NCI-H526 (cell line): ENCODE measurements at places on chromosomes 11 and 22.

- peak; percentile 84 for DNase-seq
Observed at GRCh38 chr11:65588199-65589054, 7.2 kb downstream of the KCNK7 start.

GRCh38 chr11:73030130-73030529 lies 112.0 kb downstream of the FCHSD2 start:
- DNase-seq, result no peak

GRCh38 chr11:10629411-10630002 lies 61.0 kb upstream of the LYVE1 start:
- DNase-seq, result no peak

GRCh38 chr11:63551091-63551888 lies 11.9 kb downstream of the PLAAT2 start:
- no peak for DNase-seq

DNA sequence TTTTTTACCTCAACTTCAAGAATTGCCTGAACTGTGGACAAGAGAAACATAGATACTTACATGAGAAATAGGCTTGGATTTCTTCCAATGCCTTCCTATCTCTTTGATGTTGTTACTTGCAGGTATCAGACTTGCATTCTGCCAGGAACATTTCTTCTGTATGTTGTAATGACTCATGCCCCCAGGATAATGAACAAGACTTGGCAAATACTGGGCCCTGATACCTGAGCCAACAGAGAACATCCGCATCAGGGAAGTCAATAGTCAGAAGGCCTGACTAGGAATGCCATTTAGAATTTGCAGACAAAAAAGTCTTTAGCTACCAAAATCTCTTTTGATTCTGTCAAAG lies 273.7 kb upstream of the KIRREL3 start:
- DNase-seq, result no peak

DNA sequence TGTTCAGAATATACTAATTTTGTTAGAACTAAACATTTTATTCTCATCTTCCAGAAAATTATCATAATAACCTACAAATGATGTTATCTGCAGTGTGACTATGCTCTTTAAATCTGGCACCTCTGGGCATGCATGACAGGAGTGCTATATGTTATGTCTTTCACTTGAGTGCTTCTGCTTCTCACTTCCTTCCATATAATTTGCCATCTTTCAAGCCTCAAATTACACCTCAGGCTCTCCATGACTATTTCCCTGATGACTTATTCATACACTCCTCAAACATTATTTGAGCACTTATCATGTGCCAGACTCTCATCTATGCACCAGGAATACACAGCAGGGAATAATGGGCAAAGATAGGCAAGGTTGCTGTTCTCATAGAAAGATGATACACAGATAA lies 219.3 kb upstream of the POU2AF2 start:
- no peak for DNase-seq

- peak; percentile 75 for DNase-seq
Observed at GRCh38 chr11:30196400-30197206, 34.2 kb upstream of the FSHB start.

GRCh38 chr22:43967069-43967468 lies 11.8 kb downstream of the SAMM50 start:
- DNase-seq, result no peak
